ENCODE measurements at places on chromosomes 5 and 9.

- DNase-seq, result no peak
Observed at GRCh38 chr9:84969084-84969483, 299.6 kb downstream of the NTRK2 start.

- no peak for DNase-seq
Observed at GRCh38 chr5:39675676-39676075, 250.9 kb upstream of the DAB2 start.

- DNase-seq, result no peak
Observed at GRCh38 chr5:172140120-172140519, 47.9 kb downstream of the STK10 start.

DNA sequence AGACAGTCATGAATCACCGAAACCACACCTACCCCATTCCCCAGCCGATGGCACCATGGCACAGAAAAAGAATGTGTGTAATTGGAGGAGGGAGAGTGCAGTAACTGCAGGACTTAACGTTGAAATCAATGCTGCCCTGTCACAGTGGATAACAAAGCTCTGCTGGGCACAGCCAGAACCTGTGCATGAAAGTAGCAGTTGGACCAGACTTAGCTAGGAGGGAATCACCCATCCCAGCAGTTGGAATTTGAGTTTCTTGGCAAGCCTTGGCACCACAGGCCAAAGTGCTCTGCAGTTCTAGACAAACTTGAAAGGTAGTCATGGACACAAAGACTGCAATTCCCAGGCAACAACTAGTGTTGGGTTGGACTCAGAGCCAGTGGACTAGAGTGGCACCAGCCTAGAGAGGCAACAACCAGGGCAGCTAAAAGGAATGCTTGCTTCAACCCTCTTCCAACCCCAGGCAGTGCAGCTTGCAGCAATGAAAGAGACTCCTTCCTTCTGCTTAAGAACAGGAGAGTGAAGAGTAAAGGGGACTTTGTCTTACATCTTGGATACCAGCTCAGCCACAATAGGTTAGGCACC lies 19.1 kb downstream of the TMEM232 start:
- DNase-seq, result no peak

DNA sequence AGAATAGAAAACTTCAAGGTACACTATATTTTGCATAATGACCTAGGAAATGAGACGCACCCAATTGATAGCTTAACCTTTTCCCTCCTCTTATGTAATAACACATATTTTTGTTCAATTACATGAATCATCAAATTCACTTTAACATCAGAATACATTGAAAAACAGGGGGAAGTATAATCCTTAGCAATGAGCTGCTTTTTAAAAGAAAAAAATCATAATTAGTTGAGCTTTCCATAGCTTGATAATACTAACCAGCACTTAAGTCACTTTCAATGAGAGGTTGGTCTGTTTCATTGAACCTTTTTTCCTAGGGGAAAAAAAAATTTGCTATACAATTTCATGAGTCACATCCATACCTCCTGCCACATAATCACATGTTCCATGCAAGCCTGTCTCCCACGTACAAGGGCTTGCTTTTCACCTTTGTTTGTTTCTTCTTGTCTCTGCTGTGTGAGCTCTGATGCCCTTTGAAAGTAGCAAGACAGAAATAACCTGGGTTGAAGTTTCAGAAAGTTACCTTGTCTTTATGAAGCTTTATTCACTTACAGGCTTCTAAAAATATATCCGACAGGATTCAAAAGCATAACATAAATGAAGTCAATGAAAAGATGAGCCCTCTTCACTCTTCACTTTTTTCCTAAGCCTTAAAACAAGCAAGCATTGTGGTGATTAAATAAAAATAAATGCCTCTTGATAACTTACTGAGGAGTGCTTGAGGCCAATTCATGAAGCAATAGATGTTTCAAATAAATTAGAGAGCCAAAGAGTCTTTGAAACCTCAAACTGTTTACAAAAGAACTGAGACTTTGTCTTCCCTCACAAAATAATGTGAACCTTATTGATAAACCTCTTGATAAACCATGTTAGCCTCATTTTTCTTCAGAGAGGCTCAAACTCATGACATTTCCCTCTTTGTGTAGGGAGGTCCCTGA lies 108.5 kb downstream of the FEM1C start:
- no peak for DNase-seq

DNA sequence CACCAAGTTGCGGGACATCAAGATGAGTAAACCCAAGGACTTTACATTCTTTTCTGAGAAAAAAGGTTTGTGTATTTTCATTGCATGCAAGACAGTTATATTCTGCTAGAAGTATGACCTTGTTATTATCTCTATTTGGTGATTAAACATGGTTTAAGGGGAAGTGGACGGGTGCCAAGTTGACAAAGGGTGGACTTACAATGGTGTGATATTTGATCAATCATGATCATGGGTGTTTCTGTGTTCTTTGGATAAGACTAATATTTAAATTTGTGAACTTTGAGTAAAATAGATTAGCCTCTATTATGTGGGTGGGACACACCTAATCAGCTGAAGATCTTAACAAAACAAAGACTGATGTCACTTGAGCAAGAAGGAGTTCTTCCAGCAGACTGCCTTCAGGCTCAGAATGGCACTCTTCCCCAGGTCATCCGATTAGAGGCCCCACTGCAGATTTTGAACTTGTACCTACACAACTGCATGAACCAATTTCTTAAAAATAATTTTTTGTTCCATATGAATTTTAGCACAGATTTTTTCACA lies 782.9 kb downstream of the CDH12 start:
- DNase-seq, result no peak
